ENCODE measurements at places on chromosomes 2 and 18. TPM values are rescaled to one million over a fixed set of nuclear protein-coding genes. Genes with fewer than 3 reads are reported as not detected.

Gene PROKR1
- 0.12 TPM for total RNA-seq

Gene GALNT14
- total RNA-seq = 0.91 TPM

DNA sequence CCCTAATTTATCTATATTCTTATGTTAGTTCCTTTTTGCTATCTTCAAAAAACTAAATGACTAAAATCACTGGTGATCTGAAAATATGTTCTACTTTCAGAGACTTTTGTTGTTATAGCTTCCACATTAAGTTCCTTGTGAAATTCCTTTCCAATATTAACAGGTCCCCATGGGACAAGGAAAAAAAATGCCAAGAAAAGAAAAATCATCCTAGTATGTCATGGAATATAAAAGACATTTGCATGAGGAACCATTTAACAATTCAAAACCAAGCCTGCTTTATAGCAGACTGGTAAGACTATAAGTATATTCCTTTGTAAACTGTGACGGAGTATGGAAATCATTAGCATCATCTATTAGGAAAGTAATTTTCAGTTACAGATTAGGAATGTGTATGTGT is 48.1 kb downstream of the COBLL1 start:
- DNase-seq = no peak

- no peak for DNase-seq
Observed at GRCh38 chr2:54809819-54810218, 86.4 kb downstream of the EML6 start.

Gene ADAM23
- total RNA-seq = 19.9 TPM

- no peak for DNase-seq
Observed at GRCh38 chr2:225471482-225471881, 72.0 kb downstream of the NYAP2 start.

GRCh38 chr18:23266717-23267446 is 131.6 kb downstream of the CABLES1 start:
- no peak for DNase-seq

DNA sequence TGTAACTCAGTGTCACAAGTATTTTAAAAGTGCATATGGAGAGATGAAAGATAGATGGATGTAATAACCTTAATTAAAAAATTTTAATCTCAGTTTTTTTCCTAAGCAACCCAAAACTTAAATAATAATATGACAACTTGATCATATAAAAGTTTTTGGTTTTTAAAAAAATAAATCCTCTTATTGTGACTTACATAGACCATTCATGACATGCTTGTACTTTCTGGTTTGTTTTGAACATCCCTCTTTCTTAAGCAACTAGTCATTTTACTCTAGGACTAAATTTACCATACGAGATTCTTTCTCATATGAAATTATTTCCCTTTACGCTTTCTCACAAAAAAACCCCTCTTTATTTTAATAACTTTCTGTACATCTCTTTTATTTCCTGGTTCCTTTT is 6.5 kb upstream of the PLA2R1 start:
- DNase-seq = no peak

Gene CABYR
- 8.0 TPM for total RNA-seq
